ENCODE measurements at places on chromosomes 1 and 21. TPM values are rescaled to one million over a fixed set of nuclear protein-coding genes. Genes with fewer than 3 reads are reported as not detected.

The CDC7 gene
- total RNA-seq, result 25.7 TPM

GRCh38 chr1:6785728-6786505 is 663 bp downstream of the CAMTA1 start:
- peak; percentile 61 for DNase-seq

DNA sequence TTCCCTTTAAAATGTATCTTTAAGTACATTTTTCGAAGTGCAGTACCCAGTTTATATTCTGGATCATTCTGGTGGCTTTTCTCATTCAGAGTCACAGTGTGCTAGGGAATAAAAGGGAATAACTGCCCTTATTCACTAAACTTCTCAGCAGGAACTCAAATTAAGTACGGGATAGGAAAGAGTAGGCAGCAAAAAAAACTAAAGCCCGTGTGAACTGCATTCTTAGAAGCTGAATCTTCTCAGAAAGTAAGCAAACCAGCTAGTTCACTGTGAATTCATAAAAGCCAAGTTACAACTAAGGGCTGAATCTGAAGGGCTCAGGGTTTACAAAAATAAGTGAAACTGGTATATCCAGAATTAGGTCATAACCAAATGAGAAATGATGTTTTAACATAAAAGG is 22.0 kb downstream of the PRPF38A start:
- no peak for DNase-seq

The ALPL gene
- total RNA-seq, result not detected

DNA sequence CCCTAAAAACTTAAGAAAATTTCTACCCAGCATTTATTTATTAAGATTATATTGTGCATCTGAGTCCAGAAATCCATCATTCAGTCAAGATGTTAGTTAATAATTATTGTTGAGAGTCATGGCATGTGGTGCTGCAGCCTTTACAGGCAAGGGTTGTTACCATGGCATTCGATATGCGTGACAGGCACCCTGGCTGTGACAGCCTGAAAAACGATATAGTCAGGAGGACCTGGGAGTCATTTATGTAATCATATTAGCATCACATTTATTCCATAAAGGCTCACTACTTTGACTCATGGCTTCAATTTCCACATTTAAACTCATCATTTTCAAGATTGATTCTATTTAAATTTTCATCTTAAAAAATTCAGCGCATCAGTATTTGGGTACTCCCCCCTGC is 68.0 kb downstream of the CACHD1 start:
- DNase-seq, result peak; percentile 39

DNA sequence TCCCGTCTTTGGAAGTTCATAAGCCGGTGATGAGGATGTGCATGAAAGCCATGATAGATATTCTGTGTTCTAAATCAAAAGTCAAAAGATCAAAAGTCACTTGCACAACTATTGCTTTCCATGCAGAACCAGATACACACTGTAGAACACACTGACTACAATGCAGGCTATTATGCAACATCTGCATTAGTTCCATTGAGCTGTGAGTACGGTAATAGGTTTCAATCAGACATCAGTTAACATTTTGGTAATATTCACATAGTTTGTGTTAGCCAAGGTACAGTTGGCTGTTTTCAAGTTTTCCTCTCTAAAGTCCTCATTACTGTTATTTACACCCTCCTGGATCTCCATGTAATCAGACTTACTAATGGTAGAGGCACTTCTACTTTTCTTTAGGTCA is 3.1 kb downstream of the KCNA2 start:
- no peak for DNase-seq
